ENCODE measurements at places on chromosomes 13 and 19.

- H3K4me1 ChIP-seq = no peaks in the 10 kb centered on the region
- H3K27ac ChIP-seq = no peak overlapping the region
- no peak for DNase-seq
- H3K4me3 ChIP-seq = no peak overlapping the region
- no peaks in the 10 kb centered on the region for H3K36me3 ChIP-seq
Observed at GRCh38 chr19:8143041-8143440, 6.4 kb downstream of the FBN3 start.

DNA sequence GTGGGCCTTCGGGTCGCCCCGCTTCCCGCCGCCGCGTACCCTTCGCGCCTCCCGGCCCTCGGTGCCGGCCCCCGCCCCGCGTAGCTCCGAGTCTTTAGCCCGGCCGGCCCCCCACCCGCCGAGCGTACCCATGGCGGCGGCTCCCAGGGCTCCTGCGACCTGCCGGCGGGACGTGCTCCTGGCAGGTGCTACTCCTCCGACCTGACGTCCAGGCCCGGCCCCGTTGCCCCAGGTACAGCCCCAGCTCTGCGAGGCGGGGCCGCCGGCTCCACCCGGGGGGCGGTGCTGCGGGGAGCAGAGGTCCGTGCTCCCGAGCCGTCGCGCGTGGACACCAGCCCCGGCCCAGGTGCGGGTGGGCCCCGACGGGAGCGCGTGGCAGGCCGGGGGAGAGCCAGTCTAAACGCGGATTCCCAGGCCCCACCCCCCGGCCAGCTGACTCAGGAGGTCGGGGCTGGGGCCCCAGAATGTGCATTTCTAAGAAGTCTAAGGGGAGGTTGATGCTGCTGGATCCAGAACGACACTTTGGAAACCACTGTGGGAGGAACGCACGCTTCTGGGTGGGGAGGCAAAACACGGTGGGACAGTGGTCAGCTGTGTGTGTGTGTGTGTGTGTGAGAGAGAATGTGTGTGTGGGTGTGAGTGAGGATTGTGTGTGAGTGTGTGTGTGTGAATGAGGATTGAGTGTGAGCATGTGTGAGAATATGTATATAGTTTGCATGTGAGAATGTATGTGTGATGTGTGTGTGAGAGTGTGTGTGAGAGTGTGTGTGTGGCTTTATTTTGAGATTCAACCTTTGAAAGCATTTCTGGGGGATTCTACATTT, at the start of gene SLC15A1:
Gene SLC15A1 (minus strand): TSS at position 206 of the 824 bp plus-strand sequence. CDS start 74 bp downstream, at position 132.
- H3K27me3 ChIP-seq = no peaks in the 10 kb centered on the region
- H3K4me3 ChIP-seq = peak within 1 kb of the TSS; percentile 75
- H3K4me1 ChIP-seq = peaks cover 14% of the 10 kb centered on the region

DNA sequence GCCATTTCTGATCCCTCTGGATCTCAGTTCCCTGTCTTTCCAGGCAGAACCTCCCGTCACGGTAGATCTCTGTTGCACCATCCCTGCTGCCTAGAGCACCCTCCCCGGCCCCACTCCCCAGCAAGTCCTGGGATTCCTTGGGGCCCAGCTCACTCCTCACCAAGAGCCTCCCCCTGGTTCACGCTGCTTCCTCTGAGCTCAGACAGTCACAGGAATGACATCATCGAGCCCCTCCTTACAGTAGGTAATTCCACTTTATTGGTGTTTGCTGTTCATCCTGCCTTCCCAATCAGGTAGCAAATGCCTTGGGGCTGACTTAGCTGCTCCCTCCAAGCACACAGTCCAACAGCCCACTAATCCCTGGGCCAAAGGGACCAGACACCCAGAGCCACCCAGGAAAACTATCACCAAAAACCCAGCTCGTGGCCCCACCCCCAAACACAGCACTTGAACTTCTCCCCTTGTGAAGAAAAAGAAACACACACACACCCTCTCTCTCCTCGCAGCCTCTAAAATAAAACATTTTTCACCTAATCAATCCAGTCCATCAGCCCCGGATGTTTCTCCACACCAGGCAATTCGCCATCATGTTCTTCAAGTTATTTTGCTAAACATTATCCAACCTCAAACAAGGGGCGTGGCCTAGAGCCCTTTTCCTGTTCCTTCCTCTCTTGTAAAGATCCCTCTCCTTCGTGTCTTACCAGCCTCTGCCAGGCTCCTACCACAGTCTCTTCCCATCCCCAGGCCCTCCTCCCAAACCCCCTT, 2.5 kb downstream of the NAPA start:
- H3K4me3 ChIP-seq = no peak overlapping the region
- peaks cover 15% of the 10 kb centered on the region for H3K4me1 ChIP-seq
- no peak for DNase-seq
- H3K27me3 ChIP-seq = no peaks in the 10 kb centered on the region

DNA sequence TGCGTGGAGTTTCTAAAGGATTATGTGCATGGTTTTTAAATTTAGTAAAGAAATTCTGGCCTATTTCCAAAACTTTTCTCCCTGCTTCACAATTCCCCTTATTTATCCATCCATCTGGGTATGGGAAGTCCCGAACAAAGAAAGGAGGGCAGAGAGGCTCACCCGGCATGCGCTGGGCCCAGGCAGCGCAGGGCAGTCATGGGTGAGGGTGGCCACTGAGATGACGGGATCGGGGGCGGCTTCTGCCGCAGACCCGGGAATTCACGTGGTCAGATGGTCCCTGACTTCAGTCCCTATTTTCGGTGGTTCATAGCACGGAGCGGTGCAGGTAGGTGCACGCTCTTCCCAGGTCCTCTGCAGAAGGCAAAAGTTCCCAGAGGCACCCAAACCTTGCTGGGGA, 14.5 kb downstream of the IRS2 start:
- no peaks in the 10 kb centered on the region for H3K27me3 ChIP-seq
- DNase-seq = no peak
- H3K36me3 ChIP-seq = peaks cover 15% of the 10 kb centered on the region
- no peak overlapping the region for H3K4me3 ChIP-seq

- H3K27ac ChIP-seq = no peak overlapping the region
- H3K36me3 ChIP-seq = no peaks in the 10 kb centered on the region
- no peak for DNase-seq
- no peaks in the 10 kb centered on the region for H3K27me3 ChIP-seq
- H3K4me1 ChIP-seq = no peaks in the 10 kb centered on the region
- no peak overlapping the region for H3K4me3 ChIP-seq
Observed at GRCh38 chr19:51708811-51709210, 15.0 kb downstream of the HAS1 start.

GRCh38 chr13:111990362-111990761, 76.6 kb upstream of the SOX1 start:
- DNase-seq = no peak
- no peaks in the 10 kb centered on the region for H3K36me3 ChIP-seq
- H3K27me3 ChIP-seq = no peaks in the 10 kb centered on the region

GRCh38 chr13:44380404-44381165, 7.0 kb downstream of the SERP2 start:
- no peak overlapping the region for H3K4me3 ChIP-seq

GRCh38 chr13:37747071-37747612, 122.4 kb downstream of the TRPC4 start:
- H3K27me3 ChIP-seq = no peaks in the 10 kb centered on the region
- H3K27ac ChIP-seq = no peak overlapping the region
- no peak for DNase-seq
- H3K4me3 ChIP-seq = no peak overlapping the region
- H3K4me1 ChIP-seq = no peaks in the 10 kb centered on the region
- H3K36me3 ChIP-seq = no peaks in the 10 kb centered on the region

DNA sequence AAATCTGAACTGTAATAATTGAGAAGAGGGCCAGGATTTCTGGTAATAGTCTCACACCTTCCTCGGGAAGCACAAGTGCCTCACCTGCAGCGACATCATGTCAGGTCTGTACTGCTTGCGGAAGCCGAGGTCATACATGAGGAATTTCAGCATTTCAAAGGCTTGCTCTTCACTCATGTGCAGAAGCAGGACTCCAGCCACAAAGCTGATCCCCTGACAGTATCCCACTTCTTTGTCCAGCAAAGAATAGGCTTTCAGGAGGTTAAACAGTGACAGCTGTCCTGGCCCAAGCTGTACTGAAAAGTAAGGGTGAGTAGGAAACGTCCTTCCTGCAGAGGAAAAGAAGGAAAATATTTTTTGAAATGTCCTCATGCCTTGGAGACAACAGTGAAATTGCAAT, 182.7 kb downstream of the TBC1D4 start:
- H3K4me3 ChIP-seq = no peak overlapping the region
- no peaks in the 10 kb centered on the region for H3K4me1 ChIP-seq

DNA sequence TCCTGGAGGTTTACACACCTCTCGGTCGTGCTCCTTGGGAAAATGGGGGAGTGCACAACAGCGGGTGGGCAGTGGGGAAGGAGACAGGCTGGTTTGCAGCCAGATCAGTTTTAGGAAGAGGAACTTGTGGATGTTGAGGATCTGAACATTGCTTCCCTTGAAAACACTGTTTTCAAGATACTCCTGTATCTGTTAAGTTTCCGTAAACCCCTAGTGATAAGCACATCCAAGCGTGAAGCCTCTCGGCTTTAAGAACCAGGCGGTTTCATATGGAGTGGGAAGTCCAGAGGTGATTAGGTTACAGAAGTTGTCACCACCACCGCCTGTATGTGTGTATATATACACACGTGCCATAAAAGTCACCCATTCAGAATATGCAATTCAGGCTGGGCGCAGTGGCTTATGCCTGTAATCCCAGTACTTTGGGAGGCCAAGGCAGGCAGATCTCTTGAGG, 47.4 kb downstream of the SIPA1L3 start:
- no peak overlapping the region for H3K4me3 ChIP-seq
- peaks cover 4% of the 10 kb centered on the region for H3K4me1 ChIP-seq
- H3K36me3 ChIP-seq = peaks cover 3% of the 10 kb centered on the region
- DNase-seq = no peak
- H3K27me3 ChIP-seq = no peaks in the 10 kb centered on the region

DNA sequence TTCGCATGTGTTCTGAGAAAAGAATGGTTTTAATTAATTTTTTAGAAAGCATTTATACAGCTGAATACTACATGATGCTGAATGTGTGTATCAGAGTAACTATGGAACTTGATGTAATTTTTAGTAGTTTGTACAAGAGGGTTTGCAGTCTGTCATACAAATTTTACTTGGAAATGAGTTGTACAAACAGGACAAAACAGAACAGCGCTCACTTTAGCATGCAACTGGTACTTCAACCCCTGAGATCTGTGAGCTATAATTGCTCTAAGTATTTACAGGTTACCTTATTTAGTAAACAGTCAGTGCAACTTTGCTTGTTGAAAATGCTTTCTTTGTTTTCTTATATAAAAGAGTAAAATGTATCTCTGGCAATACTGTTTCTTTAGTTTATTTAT, 706 bp downstream of the TNFRSF19 start:
- no peaks in the 10 kb centered on the region for H3K4me1 ChIP-seq
- H3K27ac ChIP-seq = no peak overlapping the region
- H3K27me3 ChIP-seq = no peaks in the 10 kb centered on the region

- H3K27ac ChIP-seq = peak overlapping the region; percentile 64
- H3K27me3 ChIP-seq = no peaks in the 10 kb centered on the region
- H3K4me1 ChIP-seq = peaks cover 10% of the 10 kb centered on the region
- no peaks in the 10 kb centered on the region for H3K36me3 ChIP-seq
- DNase-seq = peak; percentile 99
Observed at GRCh38 chr19:13880059-13881043, 3.4 kb downstream of the NANOS3 start.

DNA sequence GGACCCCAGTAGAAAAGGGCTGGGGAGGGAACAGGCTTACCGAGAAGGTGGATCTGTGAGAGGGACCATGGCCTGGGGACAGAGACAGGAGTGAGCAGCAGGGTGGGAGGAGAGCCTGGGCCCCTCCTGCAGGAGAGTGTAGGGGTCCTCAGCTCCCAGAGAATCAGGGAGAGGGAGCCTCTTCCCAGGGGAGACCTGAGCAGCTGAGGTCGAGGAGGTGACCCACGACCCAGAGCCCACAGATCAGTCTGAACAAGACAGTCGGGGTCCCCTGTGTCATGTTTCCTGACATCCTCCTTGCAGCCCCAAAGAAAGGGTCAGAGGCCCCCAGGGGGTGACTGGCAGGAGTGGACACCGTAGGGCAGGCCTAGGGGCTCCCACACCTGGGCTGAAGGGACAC, 6.7 kb downstream of the CEACAM4 start:
- H3K36me3 ChIP-seq = no peaks in the 10 kb centered on the region
- no peaks in the 10 kb centered on the region for H3K4me1 ChIP-seq
- no peak for DNase-seq
- H3K4me3 ChIP-seq = no peak overlapping the region
- no peak overlapping the region for H3K27ac ChIP-seq
- H3K27me3 ChIP-seq = no peaks in the 10 kb centered on the region

GRCh38 chr19:54421169-54421516, 5.9 kb downstream of the TTYH1 start:
- H3K27me3 ChIP-seq = no peaks in the 10 kb centered on the region
- no peak overlapping the region for H3K4me3 ChIP-seq
- no peak for DNase-seq
- H3K27ac ChIP-seq = no peak overlapping the region
- no peaks in the 10 kb centered on the region for H3K4me1 ChIP-seq
- H3K36me3 ChIP-seq = no peaks in the 10 kb centered on the region

DNA sequence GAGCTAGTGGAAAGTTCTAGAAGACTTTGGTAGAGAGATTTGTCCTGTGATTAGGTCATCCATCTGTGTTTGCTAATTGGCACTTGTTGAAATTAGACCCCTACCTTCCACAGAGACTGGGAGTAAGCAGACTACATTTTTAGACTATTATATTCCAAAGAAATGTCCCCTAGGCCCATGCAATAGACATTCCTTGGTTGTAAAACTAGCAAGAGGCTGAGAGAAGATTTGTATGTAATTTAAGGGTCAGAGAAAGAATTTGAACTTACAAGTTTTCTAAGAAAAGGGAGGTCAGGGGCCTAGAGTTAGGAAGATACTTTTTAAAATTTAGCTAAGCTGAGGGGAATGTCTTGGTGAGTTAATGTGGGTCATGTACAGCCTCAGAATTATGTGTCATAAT, 470.7 kb upstream of the SLITRK1 start:
- no peaks in the 10 kb centered on the region for H3K36me3 ChIP-seq
- no peaks in the 10 kb centered on the region for H3K4me1 ChIP-seq
- DNase-seq = no peak
- no peak overlapping the region for H3K27ac ChIP-seq
- H3K27me3 ChIP-seq = no peaks in the 10 kb centered on the region

DNA sequence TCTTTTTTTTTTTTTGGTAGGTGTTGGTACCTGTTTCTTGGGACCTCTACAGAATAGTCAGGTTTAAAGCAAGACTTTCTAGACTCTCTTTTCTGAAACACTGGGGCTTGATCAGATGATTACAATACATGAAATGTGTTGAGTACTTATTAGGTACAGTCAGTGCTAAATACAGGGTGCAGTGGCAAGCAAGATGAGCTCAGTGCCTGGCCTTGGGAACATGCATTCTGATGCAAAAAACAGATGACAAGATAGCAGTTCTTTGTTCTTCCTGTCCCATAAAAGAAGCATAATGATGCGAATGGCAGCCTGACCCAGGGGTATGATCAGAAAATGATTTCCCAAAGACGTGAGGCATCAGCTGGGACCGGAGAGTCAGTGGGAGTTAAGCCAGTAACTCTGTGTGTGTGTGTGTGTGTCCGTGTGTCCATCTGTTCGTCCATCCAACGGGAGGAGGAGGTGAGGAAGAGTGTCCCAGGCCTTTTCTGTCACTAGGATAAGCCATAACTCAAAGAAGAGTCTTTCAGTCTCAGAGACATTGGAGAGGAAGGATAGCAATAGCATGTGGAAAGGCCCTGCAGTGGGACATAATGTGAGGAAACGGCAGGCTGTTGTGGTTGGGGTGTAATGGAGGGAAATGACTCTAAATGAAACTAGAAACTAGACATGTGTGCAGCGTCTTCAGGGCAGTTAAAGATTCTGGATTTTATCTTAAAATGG, 32.2 kb downstream of the SLAIN1 start:
- H3K27me3 ChIP-seq = no peaks in the 10 kb centered on the region
- no peak overlapping the region for H3K4me3 ChIP-seq
- no peak overlapping the region for H3K27ac ChIP-seq
- H3K36me3 ChIP-seq = no peaks in the 10 kb centered on the region
- no peak for DNase-seq
- H3K4me1 ChIP-seq = no peaks in the 10 kb centered on the region

Measured in Peyer's patch (tissue), 4 donors.